ACHN (cell line): ENCODE measurements at places on chromosomes 1 and 21.

GRCh38 chr1:189805735-189806134, 671.9 kb downstream of the BRINP3 start:
- no peak for DNase-seq

GRCh38 chr1:30192969-30193630, 530.3 kb downstream of the MATN1 start:
- no peak for DNase-seq

DNA sequence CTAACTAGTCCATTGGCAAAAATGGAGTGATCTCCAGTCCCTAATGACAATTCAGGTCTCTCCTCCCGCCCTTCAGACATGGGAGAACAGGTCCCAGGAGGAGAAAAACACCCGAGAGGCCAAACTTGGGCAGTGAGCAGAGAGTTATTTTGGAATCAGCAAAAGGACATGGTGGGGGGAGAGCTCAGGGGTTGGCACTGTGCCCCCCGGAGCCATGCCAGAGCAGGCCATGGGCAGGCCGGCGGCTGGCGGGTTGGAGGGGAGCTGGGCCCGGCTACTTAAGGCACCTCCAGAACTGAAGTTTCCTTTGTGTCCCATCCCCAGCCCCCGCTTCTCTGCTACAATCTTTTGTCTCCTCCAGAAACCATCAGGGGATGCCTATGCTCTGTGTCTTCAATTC, 7.1 kb downstream of the LGR6 start:
- no peak for DNase-seq

- DNase-seq = peak; percentile 48
Observed at GRCh38 chr1:28640766-28641165, 2.1 kb downstream of the TAF12 start.

DNA sequence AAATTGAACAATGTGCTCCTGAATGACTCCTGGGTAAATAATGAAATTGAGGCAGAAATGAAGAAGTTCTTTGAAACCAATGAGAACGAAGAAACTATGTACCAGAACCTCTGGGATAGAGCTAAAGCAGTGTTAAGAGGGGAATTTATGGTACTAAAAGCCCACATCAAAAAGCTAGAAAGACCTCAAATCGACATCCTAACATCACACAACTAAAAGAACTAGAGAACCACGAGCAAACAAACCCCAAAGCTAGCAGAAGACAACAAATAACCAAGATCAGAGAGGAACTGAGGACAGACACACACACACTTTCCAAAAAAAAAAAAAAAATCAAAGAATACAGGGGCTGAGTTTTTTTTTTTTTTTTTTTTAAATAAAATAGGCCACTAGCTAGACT, 564.2 kb downstream of the SMYD3 start:
- no peak for DNase-seq

GRCh38 chr1:118047006-118047649, 117.6 kb downstream of the WDR3 start:
- DNase-seq = no peak

- no peak for DNase-seq
Observed at GRCh38 chr1:217539510-217539909, 91.4 kb downstream of the GPATCH2 start.

DNA sequence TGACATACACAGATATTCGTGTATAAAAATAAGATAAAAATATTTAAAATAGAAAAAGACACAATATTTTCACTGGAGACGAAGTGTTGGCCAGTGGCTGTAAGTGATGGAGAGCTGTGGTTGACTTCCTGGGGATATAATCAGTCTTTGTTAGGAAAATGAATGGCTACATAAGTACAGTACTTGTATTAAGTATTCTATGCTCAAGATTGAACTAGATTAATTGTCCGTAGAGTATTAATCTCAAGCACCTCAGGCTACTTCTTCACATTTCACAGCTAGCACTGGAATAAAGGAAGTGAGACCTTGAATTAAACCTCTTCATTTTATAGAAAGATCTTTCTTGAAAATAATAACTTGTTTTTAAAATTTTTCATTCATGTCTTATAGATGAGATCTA, 39.0 kb upstream of the RGS5 start:
- DNase-seq = no peak

DNA sequence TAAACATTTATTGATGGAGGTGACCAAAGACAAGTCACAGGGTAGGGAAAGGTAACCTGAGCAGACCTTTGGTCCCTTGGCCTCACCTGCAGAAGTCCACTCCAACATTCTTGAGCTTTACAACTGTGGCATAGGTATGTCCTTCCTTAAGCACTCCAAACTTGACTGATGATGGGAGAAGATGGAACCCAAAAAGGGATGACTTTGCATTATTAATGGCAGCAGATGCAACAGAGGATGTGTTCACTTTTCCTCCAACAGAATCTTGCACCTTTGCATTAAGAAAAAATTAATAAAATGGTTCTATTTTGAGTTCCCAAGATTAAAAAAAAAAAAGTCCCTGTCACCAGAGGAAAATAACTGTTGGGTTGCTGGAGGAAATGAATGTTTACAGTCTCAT, 42.2 kb downstream of the WDR3 start:
- no peak for DNase-seq

DNA sequence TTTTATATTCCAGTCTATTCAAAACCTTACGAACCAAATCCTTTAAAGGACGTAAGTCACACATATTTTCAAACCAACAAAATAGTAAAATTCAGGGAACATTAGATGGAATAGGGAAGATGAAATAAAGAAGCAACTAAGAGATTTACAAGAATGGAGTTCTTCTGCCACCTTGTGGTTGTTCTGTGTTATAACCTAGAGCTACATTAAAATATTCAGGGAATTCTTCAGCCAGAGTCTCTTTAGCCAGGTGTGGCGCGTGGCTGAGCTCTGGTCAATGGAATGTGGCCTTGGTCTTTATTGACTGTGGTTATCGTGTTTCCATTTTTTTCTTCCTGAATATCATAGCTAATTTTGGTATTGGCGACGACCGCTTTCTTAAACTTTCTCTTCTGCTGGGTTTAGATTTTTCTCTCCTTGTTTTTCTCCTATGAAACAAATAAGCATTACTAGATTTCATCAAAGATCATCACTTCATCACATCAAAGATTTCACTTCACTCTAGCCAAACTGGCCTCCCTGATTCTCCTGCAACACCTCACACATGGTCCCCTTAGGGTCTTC, 221.3 kb downstream of the MRPL39 start:
- DNase-seq = peak; percentile 64

DNA sequence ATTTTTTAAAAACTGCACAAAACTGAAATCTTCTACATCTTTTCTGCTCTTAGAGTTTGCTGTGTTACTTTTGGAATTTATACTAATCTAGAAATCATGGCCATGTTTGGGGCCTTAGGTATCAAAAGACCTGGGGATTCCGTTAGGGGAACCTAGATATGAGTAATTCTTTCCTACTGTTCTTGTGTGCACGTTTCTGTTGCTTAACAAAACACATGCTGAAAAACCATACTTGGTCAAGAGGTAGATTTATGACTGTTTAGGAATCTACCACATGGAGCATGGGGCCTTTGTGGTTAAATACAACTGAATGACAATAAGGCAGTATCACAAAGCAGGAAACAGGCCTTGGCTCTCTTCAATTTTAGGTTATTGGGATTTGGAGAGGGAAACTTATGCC, 291.9 kb upstream of the USP25 start:
- no peak for DNase-seq

DNA sequence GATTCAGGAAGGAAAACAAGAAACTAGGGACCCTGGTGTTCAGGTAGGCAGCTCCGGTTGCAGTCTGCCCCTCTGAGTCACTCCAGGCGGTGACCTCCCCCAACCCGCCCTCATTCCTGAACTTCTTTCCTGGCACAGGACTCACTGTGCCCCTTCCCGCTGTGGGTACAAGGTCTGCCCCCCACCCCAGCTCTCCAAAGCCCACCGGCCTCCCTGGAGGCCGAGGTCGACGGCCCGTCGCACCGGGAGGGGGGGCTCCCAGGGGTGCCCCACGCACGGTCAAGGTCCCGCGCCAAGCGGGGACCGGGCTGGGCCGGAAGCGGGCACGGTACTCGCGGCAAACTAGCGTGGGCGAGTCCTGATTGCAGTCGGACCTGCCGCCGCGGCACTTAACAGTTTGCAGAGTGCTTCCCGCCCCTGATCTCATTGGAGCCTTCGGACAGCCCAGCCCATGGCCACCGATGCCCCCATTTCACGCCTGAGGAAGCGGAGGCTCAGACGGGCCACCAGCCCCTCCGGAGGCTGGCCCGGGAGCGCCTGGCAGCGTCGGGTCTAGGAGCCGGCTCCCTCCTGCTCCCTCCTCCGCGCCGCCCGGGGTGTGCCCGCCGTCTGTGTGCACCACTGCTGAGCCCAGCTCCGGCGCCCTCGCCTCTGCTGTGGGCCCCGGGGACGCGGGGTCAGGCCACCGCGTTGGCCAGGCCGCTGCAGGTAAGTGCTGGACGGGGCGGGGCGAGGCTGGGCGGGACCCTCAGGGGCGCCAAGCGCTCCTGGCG, at the start of gene GJB3:
TSS of gene GJB3 (plus strand) at position 144 of the 773 bp plus-strand sequence. CDS start 3,549 bp downstream, outside the sequence.
- peak; percentile 1 for DNase-seq

GRCh38 chr1:170665629-170666028, 1.7 kb downstream of the PRRX1 start:
- no peak for DNase-seq

DNA sequence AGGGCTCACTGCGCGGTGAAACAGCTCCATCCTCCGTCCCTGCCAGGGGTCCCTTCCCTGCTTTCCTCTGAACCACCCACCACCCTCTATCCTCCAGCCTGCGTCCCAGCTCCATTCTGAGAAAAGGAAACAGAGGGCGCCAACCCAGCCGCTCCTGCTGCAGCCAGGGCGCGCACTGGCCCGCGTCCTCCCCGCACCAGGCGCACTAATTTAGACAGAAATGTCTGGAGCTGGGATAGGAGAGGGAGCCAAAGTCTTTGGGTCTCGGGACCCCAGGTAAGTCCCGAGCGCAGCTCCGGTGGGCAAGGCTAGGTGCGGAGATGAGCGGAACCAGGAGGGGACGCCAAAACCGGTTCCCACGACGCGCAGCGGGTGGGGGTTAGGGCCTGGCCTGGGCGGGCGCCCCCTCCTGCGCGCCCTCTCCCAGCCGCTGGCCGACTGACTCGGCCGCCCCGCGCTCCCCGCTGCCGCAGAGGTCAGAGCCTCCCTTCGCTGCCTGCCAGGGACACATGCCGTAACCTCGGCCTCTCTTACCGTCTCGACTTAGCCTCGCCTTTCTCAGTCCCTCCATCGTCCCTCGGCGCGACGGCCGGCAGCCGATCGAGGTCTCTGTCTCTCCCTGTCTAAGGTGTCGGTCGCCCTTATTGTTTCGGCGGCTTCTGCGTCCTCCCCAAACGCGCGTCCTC, 2.0 kb downstream of the CAMK2N1 start:
- DNase-seq = peak; percentile 32

DNA sequence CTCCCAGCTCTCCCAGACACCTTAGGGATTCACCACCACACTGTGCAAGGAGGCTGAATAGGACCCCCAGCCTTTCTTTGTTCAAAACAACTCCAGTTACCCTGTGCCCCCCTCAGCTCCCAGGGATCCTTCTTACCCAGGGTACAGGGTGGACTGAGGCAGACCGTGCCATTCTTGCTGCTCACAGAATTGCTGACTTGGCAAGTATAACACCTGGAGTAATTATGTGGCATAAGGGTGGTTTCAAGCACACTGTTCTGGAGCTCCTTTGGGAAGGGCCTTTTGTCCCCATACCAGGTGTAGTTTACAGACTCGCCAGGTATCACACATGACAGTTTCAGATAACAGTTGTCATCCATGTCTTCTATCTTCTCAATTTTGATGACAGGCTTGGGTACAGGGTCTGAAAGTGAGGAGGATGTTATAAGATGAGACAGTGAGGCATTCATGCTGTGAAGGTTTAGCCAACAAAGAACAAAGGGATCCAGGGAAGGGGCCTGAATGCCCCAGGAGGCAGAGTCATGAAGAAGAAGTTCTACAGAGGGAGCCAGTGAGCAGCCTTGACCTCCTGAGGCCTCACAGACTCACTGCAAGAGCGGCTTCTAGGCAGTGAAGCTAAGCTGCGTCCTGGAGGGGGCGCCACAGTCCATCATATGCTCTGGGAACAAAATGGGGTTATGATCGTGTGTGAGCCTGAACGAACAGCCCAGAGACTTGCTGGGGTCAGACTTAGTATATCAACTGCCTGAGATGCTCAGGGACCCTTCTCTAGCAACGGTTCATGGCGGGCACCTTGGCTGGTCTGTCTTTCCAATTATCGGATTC, 30.3 kb downstream of the CD48 start:
- DNase-seq = peak; percentile 73

DNA sequence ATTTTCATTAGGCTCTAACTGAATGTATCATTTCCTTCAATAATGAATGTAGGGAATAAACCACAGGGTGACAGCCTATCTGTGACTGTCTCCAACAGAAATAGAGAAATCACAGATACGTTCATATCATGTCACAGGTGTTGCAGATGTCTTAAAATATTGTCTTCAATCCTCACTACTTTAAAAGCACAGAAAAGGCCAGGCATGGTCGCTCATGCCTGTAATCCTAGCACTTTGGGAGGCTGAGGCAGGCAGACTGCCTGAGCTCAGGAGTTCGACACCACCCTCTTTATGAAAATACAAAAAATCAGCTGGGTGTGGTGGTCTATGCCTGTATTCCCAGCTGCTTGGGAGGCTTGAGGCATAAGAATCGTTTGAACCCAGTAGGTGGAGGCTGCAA, 8.2 kb downstream of the CREG1 start:
- no peak for DNase-seq
